Esophagus squamous epithelium (tissue), 5 donors: ENCODE measurements at places on chromosomes 12 and 14. TPM values are rescaled to one million over a fixed set of nuclear protein-coding genes. Genes with fewer than 3 reads are reported as not detected.
A peak's percentile ranks its signal among the peaks of the same experiment; 100 is the strongest.

CFAP73 gene
- 0.26 TPM for total RNA-seq

KRT77 gene
- not detected for total RNA-seq

TMEM30B gene
- total RNA-seq = 26.1 TPM

GRCh38 chr14:103629503-103630121 is 601 bp downstream of the KLC1 start:
- no peak for DNase-seq

P3H3 gene
- total RNA-seq = 6.6 TPM

- no peak for DNase-seq
Observed at GRCh38 chr12:42749239-42749638, 159.7 kb upstream of the PRICKLE1 start.

CIPC gene
- 27.8 TPM for total RNA-seq

OR6C3 gene
- total RNA-seq = not detected

TSHR gene
- not detected for total RNA-seq

CD4 gene
- 8.3 TPM for total RNA-seq

RGS6 gene
- total RNA-seq = not detected

DNA sequence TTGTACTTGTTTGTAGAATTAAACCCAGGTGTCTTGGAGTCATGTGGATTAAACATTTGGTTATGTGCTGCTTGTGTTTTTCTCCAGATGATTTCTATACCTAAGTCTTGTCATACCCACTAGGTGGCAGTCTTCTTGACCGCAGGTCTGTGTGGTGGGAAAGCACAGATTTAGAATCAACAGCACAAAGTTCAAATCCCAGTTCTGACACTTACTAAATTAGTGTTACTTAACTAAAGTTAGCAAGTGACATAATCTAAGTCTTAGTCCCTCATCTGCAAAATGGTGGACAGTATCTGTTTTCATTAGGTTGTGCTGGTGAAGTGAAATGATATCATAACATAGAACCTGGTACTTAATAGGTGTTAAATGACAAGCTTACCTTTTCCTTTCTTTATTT is 151.0 kb upstream of the ARHGAP5 start:
- no peak for DNase-seq

FUT8 gene
- total RNA-seq = 5.5 TPM

- DNase-seq = no peak
Observed at GRCh38 chr14:91396959-91397815, 20.4 kb downstream of the CCDC88C start.

GRCh38 chr14:29799464-29800095 is 128.1 kb downstream of the PRKD1 start:
- DNase-seq = no peak

DNA sequence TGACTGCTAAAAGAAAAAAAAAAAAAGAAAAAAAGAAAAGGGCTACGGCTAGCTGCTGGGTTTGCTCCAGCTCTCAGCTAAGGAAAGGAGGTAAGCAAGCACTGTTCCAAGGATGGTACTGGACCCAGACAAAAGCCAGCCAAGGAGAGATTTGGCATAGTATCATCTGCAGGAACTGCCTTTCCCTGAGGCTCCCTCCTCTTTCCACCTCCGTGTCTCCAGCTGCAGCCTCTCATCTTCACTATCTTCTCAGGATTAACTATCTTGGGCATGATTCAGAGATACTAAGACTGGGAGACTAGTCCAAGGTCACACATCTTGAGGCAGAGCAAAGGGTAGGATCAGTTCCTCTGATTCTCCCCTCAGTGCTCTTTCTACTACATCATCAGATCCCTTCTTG is 6.0 kb downstream of the KITLG start:
- no peak for DNase-seq

PDE3A gene
- total RNA-seq = 5.4 TPM

DNA sequence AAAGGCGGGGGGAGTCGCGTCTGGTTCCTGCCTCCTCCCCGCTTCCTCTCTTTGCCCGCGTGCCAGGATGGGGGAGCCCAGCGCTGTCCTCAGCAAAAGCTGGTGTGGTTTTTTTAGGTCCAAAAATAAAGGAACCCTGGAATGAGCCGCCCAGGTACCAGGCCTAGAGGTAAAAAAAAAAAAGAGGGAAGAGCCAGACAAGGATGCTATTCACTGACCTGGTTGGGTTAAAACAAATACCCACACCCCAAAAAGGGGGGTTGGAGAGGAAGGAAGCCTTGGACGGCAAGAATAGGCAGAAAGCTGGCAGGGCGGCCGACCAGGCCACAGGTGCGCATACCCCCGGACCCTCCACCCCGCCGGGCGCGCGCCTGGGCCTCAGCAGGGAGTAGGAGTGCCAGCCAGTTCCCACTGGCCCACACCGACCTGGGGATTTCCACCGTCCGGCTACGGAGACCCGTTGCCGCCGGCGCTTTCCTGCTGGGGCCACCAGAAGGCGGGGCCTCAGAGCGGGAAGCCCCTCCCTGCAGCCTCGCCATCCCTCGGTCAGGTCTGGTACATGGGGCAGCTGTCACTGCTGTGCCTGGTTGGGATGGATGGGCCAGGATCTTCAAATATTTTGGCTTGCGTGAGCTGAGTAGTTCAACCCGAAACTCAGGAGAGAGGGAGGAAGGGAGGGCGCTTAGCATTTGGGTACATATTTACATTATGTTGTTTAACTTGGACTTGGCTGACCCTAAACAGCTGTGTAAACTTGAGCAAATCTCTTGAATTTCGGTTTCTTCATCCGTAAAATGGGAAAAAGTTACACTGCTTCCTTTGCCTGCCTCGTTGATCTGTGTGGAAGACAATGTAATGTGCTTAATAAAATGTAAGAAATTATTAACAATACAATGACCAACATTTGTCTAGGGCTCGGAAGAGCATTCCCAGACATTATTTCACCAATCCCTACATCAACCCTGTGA is 5.4 kb upstream of the IRF2BPL start:
- DNase-seq = no peak

GRCh38 chr14:75361751-75362433 is 65.9 kb upstream of the JDP2 start:
- DNase-seq = no peak

DNA sequence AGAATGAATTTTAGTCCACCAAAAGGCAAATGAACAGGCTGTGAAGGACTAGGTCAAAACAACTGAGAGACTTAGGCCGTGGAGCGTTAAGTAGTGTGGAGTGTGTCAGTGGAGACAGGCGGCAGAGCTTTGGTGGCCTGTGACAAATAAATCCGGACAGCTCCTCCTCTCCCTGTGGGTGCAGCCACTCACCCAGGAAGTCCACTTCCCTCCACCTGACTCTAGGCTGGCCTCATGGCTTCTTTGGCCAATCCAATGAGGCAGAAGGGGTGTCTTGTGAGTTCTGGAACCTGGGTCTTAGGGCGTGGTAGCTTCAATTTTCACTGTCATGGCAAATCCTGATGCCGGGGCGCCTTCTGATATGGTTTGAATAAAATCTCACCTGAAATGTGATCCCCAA is 180.9 kb upstream of the C14orf180 start:
- DNase-seq = no peak

DNA sequence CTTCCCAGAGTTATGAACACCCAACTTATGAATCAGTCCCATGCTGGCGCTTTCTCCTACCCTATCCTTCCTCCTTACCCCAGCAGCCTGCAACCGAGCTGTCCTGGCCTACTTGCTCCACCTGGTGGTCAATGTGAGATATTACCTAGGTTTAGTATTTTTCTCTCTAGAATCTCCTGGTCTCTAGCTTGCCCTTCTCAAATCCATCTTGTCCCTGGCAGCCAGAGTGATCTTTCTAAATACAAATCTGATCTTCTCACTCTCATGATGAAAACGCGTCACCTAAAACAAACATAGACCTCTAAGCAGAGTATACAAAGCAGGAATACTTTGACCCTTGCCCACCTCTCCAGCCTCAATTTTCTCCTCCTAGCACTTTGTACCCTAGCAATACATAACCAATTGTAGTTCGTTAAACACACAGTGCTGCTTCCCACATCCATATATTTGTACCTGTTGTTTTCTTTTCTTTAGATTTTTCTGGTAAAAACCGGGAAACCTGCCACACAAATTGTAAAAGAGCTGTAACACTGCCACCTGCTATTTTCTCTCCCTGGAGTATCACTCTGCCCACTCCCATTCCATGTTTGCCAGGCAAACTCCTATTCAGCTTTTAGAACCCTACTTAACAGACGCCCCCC is 20.0 kb upstream of the TCP11L2 start:
- DNase-seq = no peak

ATL1 gene
- total RNA-seq = 6.2 TPM

DNA sequence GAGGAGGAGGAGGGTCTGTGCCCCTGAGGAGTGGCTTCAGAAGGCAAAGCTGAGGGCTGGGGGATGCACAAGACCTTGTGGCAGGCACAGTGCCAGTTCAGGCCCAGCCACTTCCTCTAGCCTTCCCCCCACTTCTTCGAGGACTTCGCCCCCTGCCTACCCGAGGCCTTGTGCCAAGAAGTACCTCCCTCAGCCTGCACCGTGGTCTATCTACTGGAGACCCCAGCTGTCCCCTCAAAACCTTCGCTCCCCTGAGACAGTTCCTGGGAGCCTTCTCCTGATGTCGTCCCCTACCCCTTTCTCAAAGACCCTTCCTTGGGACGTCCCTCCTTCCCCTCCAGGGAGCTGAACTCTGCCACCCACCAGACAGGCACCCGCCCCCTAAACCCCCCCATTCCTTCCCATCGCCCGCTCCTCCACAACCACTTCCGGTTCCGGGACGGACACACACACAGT is 604 bp downstream of the ZNF384 start:
- DNase-seq = peak; percentile 54

- DNase-seq = no peak
Observed at GRCh38 chr12:64780531-64781279, 21.5 kb upstream of the GNS start.

GRCh38 chr12:123928274-123928865 is 44.3 kb downstream of the CCDC92 start:
- DNase-seq = no peak

IPO8 gene
- total RNA-seq = 18.0 TPM

- no peak for DNase-seq
Observed at GRCh38 chr12:111269718-111270117, 99.2 kb downstream of the PHETA1 start.

GRCh38 chr14:92382677-92383076 is 59.7 kb downstream of the SLC24A4 start:
- DNase-seq = no peak

DNA sequence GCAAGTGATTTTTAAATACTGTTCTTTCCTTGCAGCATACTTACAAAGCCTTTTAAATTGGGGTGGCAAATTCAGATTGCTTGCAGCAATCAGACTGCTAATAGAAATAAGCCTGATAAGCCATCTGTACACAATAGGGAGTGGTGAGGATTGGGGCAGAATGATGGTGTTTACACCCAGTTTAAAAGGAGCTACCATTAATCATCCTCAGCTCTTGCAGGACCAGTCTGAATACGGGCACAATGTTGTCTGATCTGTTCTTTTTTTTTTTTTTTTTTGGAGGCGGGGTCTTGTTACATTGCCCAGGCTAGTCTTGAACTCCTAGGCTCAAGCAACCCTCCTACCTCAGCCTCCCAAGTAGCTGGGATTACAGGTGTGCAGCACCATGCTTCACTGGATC is 50.1 kb upstream of the REP15 start:
- DNase-seq = no peak

CATSPERB gene
- 1.1 TPM for total RNA-seq
